Temporal lobe (tissue), 4 donors: ENCODE measurements at places on chromosomes 12 and 14. TPM values are rescaled to one million over a fixed set of nuclear protein-coding genes. Genes with fewer than 3 reads are reported as not detected.

The PSME1 gene
- 16.0 TPM for total RNA-seq

The TPH2 gene
- not detected for total RNA-seq

The DPPA3 gene
- not detected for total RNA-seq

The LRP1-AS gene
- total RNA-seq: not detected

The KLRC4 gene
- 0.25 TPM for total RNA-seq
